ENCODE measurements at places on chromosomes 1 and 21. TPM values are rescaled to one million over a fixed set of nuclear protein-coding genes. Genes with fewer than 3 reads are reported as not detected.
A peak's percentile ranks its signal among the peaks of the same experiment; 100 is the strongest.

TMPRSS3 gene
- polyA plus RNA-seq: 0.59 TPM

DNA sequence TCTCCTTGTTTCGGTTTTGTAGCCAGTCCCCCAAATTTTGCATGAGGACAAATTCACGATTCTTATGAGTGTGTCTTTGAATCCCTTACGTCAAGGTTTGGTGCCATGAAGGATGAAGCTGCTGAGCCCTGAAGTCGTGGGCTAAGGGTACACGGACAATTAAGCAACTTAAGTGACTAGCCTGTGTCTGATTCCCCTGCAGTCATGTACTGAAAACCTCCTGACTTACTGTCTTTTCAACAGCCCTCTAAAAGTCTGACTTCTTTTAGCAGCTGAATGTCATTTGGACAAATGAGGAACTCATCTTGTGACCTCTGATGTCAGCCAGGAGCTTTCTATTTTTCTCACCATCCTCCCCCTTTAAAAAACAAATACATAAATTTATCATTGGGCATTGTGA, 27.1 kb upstream of the C1orf105 start:
- DNase-seq: no peak

DNA sequence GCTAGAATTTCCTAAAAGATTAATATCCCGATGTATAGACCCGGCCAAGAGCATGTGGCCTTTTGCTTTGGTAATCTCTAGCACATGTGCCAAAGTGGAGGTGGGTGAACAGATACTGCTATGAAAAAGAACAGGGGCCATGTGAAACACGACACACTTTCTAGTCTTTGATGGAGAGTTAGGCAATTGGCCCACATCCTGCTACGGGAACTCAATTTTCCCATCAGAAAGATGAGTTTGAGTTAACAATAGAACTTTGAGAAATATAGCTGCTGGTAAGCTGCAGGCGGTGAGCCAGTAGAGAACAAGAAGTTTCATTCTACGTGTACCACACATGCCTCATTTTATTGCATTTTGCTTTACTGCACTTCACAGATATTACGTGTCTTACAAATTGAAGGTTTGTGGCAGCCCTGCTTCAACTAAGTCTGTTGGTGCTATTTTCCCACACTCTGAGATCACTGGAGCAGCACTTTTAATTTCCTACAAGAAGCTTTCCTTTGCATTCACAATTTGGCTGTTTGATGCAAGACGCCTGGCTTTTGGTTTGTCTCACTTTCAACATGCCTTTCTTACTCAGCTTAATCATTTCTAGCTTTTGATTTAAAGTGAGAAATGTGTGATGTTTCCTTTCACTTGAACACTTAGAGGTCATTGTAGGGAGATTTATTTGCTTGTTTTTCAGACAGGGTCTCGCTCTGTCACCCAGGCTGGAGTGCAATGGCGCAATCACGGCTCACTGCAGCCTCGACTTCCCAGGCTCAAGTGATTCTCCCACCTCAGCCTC, 46.3 kb downstream of the HTR6 start:
- peak; percentile 93 for DNase-seq

KIF17 gene
- polyA plus RNA-seq: not detected

GRCh38 chr1:5526385-5526750, 465.9 kb downstream of the NPHP4 start:
- no peak for DNase-seq

GRCh38 chr1:242004751-242005495, 6.0 kb upstream of the MAP1LC3C start:
- no peak for DNase-seq

GRCh38 chr1:154157520-154158306, 2.8 kb upstream of the NUP210L start:
- DNase-seq: peak; percentile 64

SLC44A3 gene
- not detected for polyA plus RNA-seq

DNA sequence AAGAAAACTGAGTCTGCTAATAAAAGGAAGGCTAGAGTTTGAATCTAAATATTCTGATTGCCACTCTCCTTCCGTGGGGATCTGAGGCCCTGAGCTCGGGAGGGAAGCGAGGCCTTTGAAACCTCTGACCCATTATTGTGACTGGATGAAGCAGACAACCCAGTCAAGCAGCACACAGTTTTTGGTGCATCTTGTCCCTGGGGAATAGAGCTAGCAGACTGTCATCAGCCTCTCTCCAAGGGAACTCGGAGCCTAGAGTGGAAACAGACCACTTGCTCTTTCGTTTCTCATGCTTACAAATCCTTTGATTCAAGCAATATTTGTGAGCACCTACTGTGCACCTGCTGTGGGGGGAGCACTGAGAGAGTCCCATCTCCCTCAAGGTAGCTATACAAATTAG, 133.2 kb upstream of the KLHDC7A start:
- no peak for DNase-seq

GRCh38 chr1:4510276-4510691, 144.1 kb upstream of the AJAP1 start:
- DNase-seq: no peak

- DNase-seq: no peak
These were observed 15.1 kb downstream of the MCL1 start for GRCh38 chr1:150564051-150564991.

- DNase-seq: no peak
These were observed 40.0 kb upstream of the PWP2 start for GRCh38 chr21:44067011-44067839.

- DNase-seq: no peak
These were observed 98.7 kb downstream of the OBSCN start for GRCh38 chr1:228306275-228307217.

C1orf87 gene
- not detected for polyA plus RNA-seq

DNA sequence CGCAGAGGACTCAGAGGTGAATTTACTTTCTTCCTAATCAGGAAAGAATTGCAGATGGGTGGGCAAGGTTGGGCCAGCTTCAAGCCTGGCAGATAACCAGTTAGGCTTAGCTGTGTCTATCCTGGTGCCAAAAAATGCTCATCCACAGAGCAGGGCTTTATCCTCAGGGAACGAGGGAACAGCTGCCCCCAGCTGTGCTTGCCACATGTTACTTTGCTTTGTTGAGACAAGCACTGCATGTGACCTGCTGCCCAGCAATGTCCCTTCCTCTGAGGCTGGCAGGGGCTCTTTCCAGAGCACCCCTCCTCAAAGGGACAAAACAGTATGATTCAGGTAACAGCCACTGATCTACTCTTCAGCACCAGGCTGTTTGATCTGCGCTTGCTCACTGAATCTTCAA, 505.1 kb upstream of the USP24 start:
- DNase-seq: no peak

GRCh38 chr1:234154320-234155251, 218.7 kb upstream of the COA6 start:
- peak; percentile 20 for DNase-seq

GRCh38 chr1:186760446-186760845, 68.3 kb upstream of the PLA2G4A start:
- no peak for DNase-seq

ASTN1 gene
- not detected for polyA plus RNA-seq

LMOD1 gene
- polyA plus RNA-seq: not detected

- no peak for DNase-seq
These were observed 5.0 kb downstream of the SUCO start for GRCh38 chr1:172537827-172538391.

DNA sequence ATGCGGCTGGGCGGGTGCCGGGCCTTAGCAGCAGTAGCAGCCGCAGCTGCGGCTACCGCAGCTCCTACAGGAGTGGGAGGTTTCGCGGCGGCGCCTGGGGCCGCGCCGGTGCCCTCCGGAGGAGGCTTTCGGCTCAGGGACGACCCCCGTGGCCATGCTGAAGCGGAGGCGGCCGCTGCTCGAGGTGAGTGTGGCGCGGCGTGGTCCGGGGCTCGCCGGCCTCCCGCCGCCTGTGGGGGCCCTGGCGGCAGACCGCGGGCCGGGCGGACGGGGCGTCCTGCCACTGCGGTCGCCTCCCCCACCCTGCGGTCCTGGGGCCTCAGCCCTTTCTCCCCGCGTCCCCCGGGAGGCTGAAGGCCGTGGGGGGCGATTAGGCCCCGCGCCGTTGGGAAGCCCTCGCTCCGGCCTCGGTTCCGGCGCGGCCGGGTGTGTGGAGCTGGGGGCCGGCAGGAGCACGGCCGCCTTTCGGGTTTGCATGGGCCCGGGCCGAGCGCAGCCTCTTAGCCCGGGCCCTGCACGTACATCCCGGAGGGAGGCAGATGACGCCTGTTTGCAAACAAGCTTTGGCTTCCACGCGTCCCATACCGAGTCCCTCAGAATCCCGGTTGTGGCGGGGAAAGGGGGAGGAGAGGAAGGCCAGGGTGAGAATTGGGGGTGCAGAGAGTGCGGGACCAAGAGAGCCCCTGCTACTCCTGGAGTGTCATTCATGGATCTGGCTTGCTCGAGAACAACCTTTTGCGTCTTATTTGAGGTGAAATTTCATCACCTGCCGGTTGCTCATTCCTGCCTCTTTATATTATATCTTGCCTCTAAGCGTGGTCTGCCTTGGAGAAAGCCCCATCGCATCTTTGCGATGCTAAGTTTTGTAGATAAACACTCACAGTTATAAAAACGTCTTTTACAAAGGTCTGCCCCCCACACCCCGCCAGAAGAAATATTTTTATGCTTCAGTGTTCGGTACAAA, 613 bp downstream of the ZFYVE9 start:
- no peak for DNase-seq

DNA sequence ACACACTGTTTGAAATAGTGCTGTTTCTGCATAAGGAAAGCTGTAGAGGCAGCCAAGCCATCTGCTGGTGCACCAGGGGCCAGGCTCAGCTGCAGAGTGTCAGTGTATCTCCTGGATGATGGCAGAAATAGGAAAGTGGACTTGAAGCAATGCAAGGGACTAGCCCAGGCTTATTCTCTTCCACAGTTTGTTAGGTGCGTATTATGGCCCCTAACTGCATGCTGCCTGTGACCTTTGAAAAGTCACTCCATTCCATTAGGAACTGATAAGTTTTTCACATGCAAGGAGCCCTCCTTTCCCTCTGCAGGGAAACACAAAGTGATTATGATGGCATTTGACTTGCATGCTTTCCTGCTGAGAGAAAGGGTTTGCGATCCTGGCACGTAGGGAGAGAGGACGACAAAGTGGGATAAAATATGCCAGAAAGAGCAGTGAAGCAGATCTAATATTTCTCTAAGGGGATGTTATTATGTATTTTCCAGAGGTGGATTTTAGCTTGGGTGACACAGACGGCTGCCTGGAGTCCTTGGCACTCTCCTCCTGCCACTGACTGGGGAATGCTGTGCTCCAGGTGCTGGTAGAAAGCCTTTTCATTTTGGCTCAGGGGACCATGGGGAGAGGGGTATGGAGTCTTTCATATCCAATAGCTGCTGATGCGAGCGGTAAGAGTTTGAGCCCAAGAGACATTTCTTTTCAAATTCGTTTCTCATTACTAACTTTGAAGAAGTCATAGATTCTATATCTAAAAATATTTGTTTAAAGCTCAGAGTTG, 402.1 kb upstream of the B3GALT2 start:
- DNase-seq: no peak

GRCh38 chr1:51241119-51241518, 5.0 kb downstream of the RNF11 start:
- DNase-seq: no peak

- DNase-seq: no peak
These were observed 154.4 kb downstream of the FASLG start for GRCh38 chr1:172813330-172813729.

XCL2 gene
- 0.33 TPM for polyA plus RNA-seq

- DNase-seq: no peak
These were observed 20.2 kb upstream of the SLC1A7 start for GRCh38 chr1:53162621-53163020.

DNA sequence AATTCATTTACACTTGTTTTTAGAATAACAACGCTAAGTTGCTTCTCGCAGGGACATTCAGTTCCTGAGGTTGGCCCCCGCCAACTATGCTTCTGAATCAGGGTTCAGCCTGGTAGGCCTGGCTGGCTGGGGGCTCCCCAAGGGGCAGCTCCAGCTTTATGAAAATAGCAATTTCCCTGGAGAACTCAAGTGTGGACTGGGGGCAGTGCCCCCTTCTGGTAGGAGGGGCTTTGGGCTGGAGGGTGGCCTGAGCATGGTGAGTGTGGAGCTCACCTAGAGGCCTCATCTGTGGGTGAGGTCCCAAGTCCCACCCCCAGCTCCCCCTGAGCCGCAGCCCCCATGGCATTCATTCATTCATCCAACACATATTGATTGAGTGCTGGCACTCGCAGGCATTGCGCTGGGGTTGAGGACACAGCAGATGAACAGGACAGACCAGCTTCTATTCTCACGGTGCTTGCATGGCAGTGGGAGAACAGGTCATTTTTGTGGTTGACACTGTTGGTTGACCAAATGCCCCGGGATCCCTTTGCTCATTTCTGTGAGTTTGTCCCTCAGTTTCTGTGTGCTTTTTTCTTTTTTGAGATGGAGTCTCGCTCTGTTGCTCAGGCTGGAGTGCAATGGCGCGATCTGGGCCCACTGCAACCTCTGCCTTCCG, 79.2 kb downstream of the UBIAD1 start:
- no peak for DNase-seq

ACTL8 gene
- polyA plus RNA-seq: not detected

GRCh38 chr21:28729887-28730286, 262.8 kb downstream of the LTN1 start:
- DNase-seq: no peak

DNA sequence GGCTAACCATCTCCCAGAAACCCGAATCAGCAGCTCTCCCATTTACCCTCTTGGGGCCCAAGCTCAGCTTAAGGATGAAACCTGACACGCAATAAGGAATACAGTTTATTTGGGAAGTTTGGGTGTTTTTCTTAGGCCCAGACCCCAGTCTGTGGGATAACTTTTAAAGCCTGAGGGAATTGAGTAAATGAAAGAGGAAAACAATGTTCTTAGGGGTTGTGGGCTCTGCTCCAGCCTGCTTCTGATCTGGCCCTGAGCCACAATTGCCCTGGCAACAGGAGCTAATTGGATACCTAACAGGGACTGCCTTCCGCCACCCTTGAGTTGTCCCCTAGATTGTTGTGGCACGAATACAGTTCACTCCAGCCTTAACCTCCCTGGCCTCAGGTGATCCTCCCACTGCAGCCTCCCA, 20.1 kb downstream of the DYRK3 start:
- DNase-seq: no peak

GRCh38 chr1:31409946-31410858, 2.8 kb upstream of the SERINC2 start:
- DNase-seq: no peak

GRCh38 chr1:57403201-57403600, 20.7 kb downstream of the DAB1 start:
- DNase-seq: no peak

DNA sequence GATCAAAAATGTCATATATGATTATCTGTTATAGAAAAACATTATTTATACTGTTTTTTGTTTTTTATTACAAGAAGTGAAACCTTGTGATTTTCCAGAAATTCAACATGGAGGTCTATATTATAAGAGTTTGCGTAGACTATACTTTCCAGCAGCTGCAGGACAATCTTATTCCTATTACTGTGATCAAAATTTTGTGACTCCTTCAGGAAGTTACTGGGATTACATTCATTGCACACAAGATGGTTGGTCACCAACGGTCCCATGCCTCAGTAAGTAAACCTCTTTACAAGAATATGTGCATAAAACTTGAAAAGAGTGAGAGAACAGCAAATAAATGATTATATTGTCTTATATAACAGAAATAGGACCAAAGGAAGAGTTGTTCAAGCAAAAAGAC, 14.5 kb downstream of the CFHR4 start:
- no peak for DNase-seq

Data from GM12878 (cell line).